ENCODE measurements at places on chromosomes 1 and 21.

DNA sequence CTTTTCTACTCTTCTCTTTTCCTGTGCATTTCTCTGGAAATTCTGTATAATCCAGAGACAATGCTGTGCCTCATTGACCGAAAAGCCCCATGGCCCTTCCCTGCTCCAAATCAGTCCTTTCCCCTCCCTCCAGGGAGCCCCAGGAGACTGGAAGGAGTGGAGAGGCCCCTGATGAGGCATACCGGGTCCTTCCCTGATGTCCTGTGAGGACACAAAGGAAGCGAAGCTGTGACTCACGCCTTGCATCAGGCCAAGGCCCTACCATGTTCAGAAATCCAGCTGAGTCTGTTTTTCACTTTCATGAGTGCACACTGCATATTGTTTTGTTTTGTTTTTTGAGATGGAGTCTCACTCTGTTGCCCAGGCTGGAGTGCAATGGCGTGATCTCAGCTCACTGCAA, 38.7 kb upstream of the BECN2 start:
- no peak for DNase-seq

DNA sequence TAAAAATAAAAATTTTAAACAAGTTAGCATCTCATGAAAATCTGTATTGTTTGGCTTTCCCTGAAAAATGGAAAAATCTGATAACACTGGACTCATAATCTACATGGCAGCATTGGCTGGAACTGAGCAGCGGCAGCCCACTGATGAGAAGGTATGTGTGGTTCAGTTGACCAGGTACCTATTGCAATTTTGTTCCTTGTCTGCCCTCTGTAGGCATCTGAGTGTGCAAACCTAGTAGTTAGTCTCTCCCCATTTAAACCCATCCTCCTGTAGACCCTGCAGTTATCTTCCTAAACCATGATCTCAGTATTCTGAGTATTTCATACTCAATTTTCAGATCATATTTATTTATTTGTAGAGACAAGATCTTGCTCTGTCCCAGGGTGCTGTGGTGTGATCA, 59.4 kb upstream of the SERBP1 start:
- no peak for DNase-seq

- no peak for DNase-seq
Measured at GRCh38 chr1:24047110-24047477, 64.8 kb downstream of the MYOM3 start.

DNA sequence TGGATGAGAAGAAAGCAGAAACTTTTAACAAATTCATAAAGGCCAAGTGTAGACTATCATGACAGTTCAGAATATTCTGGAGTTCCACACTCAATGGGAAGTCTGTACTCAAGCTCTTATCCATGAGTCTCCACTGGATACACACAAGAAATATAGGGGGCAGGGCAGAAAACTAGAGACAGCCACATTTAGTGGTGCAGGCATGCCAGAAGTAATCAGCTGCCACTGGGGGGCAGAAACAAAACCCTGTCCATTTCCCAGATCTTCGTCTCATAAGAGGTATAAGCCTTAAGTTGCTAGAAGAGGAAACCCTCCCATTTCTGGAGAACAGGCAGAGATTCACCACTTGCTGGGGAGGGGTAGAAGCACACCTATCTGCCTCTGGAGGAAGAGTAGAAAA, 166.8 kb upstream of the GALNT2 start:
- DNase-seq = no peak

GRCh38 chr1:213050745-213051126, 305 bp upstream of the RPS6KC1 start:
- DNase-seq = no peak

DNA sequence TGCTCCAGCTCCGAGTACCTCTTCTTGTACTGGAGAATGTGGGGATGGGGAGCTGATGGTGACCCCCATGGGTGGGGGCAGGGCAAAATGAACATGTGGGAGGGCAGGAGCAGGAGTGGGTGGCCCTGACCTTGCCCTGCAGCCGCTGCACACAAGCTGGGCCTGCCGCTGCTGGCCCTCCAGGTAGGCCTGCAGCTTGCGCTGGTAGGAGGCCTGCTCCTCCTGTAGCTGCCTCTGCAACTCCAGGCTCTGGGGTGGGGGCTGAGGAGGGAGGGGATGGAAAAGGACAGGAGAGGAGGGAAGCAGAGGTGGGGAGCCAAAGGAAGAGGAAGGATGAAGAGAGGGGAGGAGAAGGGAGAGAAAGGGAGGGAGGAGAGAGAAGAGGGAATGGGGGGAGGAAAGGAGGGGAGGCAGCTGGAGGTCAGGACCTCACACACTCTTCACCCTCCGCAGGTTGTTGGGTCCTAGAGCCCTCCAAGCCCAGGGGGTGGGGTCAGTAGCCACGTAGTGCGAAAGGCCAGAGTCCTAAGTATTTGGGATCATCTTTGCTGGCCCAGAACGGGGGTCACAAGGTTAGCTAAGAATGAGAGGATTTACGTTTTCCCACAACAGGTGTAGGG, 22.9 kb downstream of the RNU1-1 start:
- no peak for DNase-seq

DNA sequence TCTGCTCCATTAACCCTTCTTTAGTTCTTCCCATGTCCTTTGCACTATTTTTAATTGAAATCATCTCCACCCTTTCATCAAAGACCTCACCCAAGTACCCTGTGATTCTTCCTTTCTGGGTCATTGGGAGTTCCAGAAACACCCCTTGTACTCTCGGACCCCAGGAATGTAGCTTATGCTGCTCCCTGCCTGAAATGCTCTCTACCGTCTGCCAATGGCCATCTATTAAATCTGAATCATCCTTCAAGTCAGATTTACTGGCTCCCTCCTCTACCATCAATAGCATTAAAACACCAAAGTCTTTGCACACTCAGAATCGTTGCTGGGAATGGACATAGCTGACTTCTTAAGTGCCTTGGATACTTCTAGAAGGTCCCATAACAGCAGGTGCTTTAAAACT, 73.2 kb upstream of the GADD45A start:
- DNase-seq = no peak

GRCh38 chr1:119873135-119874015, 22.9 kb downstream of the ADAM30 start:
- no peak for DNase-seq

- DNase-seq = no peak
Measured at GRCh38 chr21:45613881-45614280, 29.6 kb upstream of the PCBP3 start.

DNA sequence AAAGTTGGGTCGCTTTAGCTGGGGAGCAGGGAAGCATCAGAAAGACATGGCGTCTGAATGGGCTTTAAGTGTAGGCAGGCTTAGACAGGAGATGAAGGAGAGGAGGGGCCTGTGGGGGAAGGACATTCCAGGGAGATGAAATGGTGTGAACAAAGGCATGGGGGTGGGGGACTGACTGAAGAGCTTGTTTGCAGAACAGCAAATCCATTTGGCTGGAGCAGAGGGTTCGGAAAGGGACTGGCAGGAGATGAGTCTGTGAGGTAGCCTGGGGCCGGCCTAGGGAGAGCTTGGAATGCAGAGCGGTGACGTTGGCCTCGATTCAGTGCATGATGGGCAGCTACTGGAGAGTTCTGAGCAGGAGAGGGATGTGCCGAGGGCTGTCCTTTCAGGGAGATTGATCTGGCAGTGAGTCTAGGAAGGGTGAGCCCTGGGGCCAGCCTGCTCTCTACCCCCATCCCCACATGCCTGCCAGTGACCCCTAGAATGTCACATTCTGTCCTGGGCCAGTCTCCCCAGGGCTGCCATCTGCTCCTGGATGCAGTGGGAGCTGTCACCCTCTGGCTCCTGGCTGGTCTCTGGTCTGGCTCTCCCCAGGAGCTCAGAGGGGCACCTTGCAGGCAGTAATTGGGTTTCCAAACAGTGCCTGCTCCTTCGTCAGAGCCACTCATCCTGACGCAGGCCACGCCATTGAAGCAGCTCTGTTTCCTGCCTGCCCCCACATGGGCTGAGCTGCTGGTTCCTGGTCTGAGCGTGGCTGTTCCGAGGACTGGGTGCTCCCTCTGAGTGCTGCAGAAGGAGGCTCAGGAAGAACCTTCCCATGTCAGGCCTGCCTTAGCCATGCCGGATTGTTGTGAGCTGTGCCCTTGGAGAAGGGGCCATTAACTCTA, 22.3 kb upstream of the TMEM222 start:
- no peak for DNase-seq

- no peak for DNase-seq
Measured at GRCh38 chr21:16076465-16076864, 346.7 kb downstream of the USP25 start.

GRCh38 chr1:28119556-28119955, 31.1 kb upstream of the EYA3 start:
- no peak for DNase-seq

GRCh38 chr1:71610476-71610875, 529.6 kb upstream of the ZRANB2 start:
- no peak for DNase-seq

DNA sequence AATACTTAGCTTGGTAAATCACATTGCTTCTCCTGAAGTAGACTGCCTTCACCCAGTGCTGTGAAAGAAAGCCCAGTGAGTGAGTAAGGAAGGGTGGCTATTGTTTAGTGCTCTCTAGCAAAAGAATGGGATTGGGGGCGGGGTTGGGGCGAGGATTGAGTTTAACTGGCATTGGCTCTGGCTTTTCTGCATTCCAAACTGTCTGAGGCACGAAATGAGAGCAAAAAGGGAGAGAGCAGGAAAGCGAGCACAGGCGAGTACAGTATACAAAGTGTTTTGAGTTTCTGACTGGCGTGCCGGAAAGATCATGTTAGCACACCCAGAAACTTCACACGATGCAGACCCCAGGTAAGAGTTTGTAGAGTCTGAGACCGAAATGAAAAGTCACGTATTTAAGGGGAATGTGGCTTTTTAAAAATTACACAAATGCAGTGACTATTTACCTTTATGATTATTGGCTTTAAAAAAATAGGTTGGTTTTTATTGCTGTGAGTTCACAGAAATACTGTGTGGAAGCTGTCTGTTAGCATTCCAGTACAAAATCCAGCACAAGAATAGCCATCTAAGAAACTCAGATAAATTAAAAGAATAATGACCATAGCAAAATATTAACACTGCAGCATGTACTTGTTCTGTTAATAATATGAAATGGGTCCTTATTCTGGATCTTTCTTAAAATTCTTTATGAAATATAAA, 155.4 kb downstream of the CLEC20A start:
- DNase-seq = peak; percentile 76

DNA sequence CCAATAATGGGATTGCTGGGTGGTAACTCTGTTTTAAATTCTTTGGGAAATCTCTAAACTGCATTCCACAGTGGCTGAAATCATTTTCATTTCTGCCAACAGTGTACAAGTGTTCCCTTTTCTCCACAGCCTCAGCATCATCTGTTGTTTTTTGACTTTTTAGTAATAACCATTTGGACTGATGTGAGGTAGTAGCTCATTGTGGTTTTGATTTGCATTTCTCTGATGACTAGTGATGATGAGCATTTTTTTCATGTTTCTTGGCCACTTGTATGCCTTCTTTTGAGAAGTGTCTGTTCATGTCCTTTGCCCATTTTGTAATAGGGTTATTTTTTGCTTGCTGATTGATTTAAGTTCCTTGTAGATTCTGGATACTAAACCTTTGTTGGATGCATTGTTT, 131.9 kb upstream of the B3GALT2 start:
- no peak for DNase-seq

DNA sequence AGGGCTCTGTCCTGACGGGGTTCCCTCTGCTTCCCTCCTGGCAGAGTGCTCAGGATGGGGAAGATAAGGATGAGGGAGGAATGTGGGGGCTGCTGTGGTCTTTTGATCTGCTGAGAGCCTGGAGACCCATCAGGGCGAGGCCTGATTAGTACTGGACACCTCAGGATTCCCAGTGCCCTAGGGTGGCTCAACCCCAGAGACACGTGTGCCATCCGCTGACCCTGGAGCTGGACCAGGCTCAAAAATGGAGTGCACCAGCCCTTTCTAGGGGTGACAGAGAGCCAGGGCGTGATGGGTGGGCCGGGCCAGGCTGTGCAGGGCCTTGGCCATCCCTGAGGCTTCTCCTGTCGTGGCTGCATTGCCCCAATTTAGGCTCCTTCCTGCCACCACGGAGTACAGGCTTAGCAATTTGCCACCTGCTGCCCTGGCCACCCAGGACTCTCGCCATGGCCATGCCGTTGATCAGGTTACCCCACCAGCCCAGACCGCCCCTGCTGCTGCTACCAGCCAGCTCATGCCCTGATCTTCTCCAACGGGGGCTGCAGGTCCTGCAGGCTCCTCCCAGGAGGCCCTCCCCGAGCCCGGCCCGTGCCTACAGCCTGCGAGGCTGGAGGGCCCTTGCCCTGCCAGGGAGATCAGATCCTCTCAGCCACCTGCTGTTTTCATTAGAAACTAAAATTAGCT, 9.5 kb downstream of the WNT4 start:
- DNase-seq = no peak

DNA sequence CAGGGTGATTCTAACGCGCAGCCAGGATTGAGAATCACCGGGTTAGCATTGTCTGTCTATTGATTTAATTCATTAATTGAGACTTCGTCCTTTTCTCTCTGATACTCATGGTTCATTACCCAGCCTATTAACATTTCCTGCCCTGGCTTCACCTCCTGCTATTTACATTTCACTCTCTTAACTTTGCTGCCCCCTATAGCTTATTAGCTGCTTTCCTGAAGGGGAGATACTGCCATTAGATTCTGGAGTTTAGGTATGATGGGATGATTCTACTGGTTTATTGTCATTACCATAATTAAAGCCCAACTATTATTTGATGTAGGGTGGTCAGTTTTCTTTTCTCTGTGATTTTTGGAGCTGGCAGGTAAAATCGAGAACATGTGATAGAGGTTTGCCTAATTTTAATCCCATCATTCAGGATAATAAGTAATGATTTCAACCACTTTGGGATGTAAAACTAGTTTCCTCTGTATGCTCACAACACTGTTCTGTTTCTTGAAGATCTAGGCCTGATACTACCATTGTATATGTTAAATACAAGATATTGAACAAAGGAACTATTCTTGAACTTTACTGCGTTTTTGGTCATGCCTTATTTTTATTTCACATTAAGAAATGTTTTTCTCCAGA, 6.4 kb downstream of the PPP2R5A start:
- peak; percentile 13 for DNase-seq

DNA sequence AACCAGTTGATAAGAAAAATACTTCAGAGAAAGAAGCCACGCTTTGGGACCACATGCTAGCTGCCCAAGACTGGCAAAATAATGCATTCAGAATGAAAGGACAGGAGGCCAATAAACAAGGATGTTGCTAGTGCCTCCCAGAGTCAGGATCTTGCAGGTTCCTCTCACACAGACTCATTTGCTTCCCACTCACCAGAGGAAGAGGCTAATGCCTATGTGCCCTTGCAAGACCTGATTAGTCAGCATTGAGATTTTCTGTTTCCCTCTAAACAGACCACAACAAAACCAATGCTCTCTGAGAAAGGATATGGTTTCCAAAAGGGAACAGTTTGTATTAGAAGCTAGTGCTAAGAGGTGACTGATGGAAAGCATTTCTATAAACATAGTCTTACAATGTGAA, 85.7 kb downstream of the NRDC start:
- DNase-seq = no peak
